ENCODE measurements at places on chromosomes 13 and 19. TPM values are rescaled to one million over a fixed set of nuclear protein-coding genes. Genes with fewer than 3 reads are reported as not detected.

DNA sequence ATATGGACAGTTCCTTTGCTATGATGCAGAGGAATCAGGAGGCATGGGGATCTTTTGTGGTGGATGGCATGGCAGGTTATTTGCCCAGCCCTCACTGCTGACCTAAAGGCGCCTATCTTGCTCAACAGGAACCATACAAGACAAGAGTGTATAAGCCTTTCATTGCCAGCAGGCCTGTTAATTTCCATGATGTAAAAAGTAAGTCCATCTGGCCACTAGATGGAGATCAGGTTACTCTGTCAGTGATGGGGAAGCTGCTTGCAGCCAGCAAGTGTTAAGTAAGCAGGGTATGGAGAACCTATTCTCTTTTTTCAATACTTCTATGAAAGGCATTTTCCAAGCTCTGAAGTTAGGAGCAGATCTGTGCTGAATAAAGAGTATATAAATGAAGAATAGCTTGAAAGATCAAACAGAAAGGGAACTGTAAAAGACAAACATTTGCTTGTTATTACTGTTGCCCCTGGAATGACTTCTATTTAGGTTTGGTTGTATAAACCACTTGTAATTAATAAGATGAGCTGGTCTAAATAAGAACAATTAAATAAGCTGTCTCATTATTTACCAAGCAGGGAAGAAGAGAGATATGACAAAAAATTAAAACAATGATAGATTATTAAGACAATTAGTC lies 210.9 kb downstream of the RGCC start:
- no peaks in the 10 kb centered on the region for H3K4me1 ChIP-seq
- no peak overlapping the region for H3K4me3 ChIP-seq
- H3K27me3 ChIP-seq = no peaks in the 10 kb centered on the region

- H3K27ac ChIP-seq = no peak overlapping the region
- no peak overlapping the region for H3K4me3 ChIP-seq
- no peak for DNase-seq
- no peaks in the 10 kb centered on the region for H3K27me3 ChIP-seq
- H3K36me3 ChIP-seq = no peaks in the 10 kb centered on the region
Measured at GRCh38 chr13:58324161-58324560, 692.6 kb downstream of the PCDH17 start.

DNA sequence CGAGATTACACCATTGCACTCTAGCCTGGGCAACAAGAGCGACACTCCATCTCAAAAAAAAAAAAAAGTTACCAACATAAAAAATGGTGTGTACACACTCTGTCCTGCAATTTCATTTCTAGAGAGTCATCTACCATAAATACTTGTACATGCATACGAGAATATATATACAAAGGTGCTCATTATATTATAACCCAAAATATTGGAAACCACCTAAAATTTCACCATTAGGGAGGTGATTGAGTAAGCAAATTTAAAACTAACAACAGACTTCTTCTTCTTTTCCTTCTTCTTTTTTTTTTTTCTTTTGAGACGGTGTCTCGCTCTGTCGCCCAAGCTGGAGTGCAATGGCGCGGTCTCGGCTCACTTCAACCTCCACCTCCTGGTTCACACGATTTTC lies 7.4 kb upstream of the C5AR1 start:
- no peak overlapping the region for H3K4me3 ChIP-seq
- H3K27me3 ChIP-seq = no peaks in the 10 kb centered on the region
- no peaks in the 10 kb centered on the region for H3K36me3 ChIP-seq
- no peak overlapping the region for H3K27ac ChIP-seq

DNA sequence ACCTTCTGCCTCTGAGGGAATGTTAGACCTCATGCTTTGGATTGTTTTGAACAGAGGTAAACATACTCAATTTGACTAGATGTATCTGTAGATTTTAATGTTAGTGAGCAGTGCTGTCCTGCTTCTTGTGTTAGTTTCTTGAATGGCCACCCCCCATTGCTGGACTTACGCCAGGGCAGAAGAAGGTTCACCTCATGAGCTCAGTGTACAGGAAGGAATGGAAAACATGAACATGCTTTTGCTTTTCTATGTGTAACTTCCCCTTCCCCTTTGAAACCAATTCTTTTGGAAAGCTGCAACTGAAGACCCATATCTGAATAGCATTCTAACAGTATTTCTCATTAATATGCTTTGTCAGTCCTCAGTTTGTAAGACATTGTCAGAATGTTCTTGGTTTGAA lies 32.3 kb downstream of the WASF3 start:
- H3K27me3 ChIP-seq = no peaks in the 10 kb centered on the region
- no peak overlapping the region for H3K4me3 ChIP-seq
- DNase-seq = no peak
- no peaks in the 10 kb centered on the region for H3K36me3 ChIP-seq

GRCh38 chr13:39269411-39269810 lies 231.2 kb downstream of the NHLRC3 start:
- no peaks in the 10 kb centered on the region for H3K4me1 ChIP-seq
- no peak overlapping the region for H3K4me3 ChIP-seq
- no peaks in the 10 kb centered on the region for H3K27me3 ChIP-seq

- no peaks in the 10 kb centered on the region for H3K36me3 ChIP-seq
- H3K4me3 ChIP-seq = no peak overlapping the region
- DNase-seq = no peak
- H3K27ac ChIP-seq = no peak overlapping the region
Measured at GRCh38 chr19:58330458-58330857, 3.7 kb downstream of the ZSCAN22 start.

DNA sequence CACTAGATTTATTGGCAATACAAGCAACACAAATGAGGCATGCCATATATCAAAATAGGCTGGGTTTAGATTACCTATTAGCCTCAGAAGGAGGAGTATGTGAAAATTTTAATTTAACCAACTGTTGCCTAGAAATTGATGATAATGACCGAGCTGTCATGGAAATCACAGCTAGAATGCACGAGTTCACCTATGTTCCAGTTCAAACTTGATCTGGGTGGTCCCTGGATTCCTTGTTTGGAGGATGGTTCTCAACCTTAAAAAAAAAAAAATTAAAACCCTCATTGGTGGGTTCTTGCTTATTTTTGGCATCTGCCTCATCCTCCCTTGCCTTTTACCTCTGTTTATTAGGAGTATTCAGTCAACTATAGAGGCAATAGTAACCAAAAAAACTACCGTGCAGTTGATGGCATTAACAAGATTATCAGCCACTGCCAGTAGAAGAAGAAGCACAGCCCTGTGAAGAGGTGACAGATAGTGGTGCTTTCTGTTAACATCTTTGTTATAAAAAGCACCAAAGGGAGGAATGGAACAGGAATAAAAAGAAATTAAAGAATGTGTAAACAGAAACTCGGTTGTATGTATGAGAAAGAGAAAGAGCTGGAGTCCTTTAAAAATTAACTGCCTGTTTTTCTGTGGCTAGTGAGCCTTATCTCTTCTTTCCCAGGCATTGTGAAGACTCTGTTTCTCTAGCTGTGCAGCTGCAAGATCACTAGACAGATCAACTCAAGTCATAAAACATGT lies 106.4 kb downstream of the ZNF429 start:
- H3K36me3 ChIP-seq = no peaks in the 10 kb centered on the region
- no peak overlapping the region for H3K4me3 ChIP-seq
- H3K4me1 ChIP-seq = no peaks in the 10 kb centered on the region
- H3K27ac ChIP-seq = no peak overlapping the region

- no peaks in the 10 kb centered on the region for H3K36me3 ChIP-seq
- no peak overlapping the region for H3K27ac ChIP-seq
- DNase-seq = no peak
- peaks cover 8% of the 10 kb centered on the region for H3K4me1 ChIP-seq
- no peak overlapping the region for H3K4me3 ChIP-seq
Measured at GRCh38 chr13:112582263-112582662, 5.7 kb downstream of the TUBGCP3 start.

Gene ACP7
- not detected for total RNA-seq

Gene ANGPTL8
- not detected for total RNA-seq

Gene IRGC
- not detected for total RNA-seq

Gene LRRC4B
- 0.87 TPM for total RNA-seq

Gene GPALPP1
- total RNA-seq = 15.5 TPM
